ENCODE measurements at places on chromosomes 4 and X.
A peak's percentile ranks its signal among the peaks of the same experiment; 100 is the strongest.

DNA sequence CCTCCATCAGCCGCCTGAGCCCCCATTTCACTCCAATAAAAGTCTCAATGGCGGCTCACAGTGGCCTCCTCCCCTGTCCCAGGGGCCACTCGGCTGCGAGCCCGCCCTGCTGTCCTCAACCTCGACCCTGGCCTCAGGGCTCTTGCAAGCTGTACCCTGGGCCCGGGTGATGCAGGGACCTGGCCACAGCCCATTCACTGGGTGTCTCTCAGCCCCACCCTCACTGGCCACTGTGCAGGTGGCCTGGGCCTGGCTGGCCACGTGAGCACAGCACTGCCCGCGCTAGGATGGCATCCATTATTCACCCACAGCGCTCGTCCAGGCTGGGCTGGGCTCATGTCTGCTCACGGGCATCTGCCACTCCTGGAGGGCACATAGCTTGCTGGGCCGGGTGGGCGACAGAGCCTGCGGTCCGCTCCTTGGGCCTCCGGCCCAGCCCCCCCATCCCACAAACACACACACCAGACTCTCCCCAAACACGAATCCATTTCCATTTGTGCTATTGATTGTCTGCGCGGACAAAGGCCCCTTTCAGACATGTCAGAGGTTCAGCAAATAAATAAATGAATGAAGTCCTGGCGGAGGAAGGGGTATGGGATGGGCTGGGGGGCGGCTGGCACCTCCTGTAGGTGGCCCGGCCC is 16.5 kb upstream of the FGFR3 start:
- DNase-seq: no peak

GRCh38 chrX:49291615-49292337 is 11.7 kb upstream of the GAGE10 start:
- DNase-seq: peak; percentile 77

DNA sequence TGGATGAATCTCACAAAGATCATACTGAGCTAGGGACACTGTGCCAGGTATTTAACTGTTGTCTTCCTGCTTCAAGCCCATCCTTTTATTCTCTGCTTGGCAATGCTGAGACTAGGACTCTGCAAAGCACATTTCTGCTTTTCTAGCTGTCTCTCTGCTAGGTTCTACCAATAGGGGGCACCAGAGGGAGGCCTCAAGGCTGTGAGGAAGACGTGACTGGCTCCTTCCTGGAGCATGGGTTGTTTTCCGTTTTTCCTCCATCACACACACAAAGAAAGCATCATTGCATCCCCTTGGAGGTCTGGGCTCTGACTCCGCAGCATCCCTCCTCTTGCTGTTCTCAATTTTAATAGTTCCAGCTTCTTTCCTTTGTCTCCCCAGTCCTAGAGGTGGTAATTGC is 10.9 kb upstream of the DCTD start:
- DNase-seq: peak; percentile 43

GRCh38 chr4:107130157-107130556 is 94.0 kb upstream of the DKK2 start:
- no peak for DNase-seq

- DNase-seq: no peak
These were observed 44.3 kb upstream of the PAGE4 start for GRCh38 chrX:49784747-49785280.

GRCh38 chr4:87982036-87982435 is 6.5 kb downstream of the SPP1 start:
- no peak for DNase-seq

- DNase-seq: no peak
These were observed 43.8 kb upstream of the SETD7 start for GRCh38 chr4:139599594-139600374.

DNA sequence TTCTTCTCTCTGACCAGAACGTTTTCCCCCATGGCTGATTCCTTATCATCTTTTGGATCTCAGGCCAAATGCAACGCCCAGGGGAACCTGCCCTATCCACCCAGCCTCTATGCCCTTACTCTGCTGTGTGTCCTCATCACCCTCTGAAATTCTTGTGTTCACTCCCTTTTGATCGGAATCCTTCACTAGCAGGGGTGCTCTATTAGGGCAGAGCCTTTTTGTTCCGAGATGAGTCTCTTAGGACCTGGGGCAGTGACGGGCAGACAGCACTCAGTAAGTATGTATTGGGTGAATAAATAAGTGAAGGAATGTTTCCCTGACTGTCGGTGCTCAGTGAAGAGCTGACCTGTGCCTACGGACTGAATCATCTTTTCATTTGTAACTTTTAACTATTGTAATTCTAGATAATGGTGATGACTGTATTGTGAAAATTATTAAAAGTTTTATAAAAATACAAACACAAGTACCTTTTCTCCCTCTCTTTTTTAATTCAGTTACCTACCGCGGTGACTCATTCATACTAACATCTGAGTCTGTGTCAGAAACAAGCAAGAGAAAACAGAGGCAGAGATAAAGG is 4.8 kb upstream of the TENM3 start:
- DNase-seq: no peak

GRCh38 chrX:118468122-118468521 is 27.5 kb upstream of the DOCK11 start:
- DNase-seq: no peak

GRCh38 chr4:101339332-101339731 is 8.0 kb downstream of the PPP3CA start:
- DNase-seq: no peak

DNA sequence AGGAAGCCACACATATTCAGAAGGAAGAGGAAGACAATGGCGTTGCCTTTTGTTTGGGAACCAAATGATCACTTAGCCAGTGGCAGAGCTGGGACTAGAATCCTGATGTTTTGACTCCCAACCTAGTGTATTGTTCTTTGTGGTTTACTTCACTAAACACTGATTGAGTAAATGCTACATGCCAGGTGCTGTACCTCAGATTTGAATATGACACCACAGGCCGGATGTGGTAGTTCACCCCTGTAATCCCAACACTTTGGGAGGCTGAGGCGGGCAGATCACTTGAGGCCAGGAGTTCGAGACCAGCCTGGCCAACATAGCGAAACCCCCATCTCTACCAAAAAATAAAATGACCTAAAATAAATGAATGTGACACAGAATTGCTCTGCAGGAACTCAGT is 8.4 kb downstream of the NDUFA1 start:
- peak; percentile 34 for DNase-seq

- DNase-seq: no peak
These were observed 72.9 kb downstream of the AMMECR1 start for GRCh38 chrX:110245011-110245410.

DNA sequence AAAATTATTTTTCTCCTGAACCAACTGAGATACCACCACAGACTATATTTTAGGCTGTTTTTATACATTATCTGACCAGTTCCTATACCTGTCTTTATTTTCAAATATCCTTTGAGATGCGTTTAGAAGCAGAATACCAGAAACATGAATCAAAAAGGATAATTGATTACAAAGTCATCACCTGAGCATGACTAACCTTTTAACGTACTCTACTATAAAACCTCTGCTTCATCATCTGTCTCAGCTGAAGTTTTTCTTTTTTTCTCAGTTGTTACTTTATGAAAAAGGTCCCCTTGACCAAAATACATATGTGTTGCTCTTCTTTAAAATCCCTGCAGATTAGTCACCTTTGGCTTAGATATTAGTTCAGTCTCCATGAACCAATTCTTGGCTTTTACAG is 109.8 kb downstream of the AMMECR1 start:
- DNase-seq: no peak

- DNase-seq: no peak
These were observed 141.5 kb upstream of the PABPC4L start for GRCh38 chr4:134343081-134343480.

- DNase-seq: no peak
These were observed 17.3 kb upstream of the RBM41 start for GRCh38 chrX:107135965-107136307.

- no peak for DNase-seq
These were observed 4.1 kb upstream of the CSF2RA start for GRCh38 chrX:1264556-1264955.

GRCh38 chr4:174517502-174518445 is 4.5 kb downstream of the HPGD start:
- no peak for DNase-seq

DNA sequence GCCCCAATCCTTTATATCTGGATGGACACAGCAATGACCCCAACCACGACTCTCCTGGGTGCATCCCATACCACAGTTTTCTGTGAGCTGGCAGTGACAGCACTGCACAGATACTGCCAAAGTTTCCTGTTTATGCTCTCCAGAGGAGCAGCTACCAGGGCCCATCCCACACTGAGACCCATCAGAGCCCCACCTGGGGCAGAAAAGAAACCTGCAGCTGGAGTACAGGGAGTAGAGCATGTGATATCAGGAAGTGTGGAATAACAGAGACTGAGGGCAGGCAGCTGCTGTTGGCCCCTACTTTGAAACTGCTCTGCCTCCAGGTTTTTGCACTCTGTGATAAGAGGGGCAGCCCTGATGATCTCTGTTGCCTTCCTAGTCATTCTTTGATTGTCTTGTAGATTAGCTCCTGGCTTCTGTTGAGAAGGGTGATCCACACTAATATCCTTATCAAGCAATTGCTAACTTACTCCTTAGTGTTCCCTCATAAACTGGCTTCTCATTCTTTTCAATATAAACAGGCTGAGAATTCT is 526.3 kb upstream of the TECRL start:
- no peak for DNase-seq

DNA sequence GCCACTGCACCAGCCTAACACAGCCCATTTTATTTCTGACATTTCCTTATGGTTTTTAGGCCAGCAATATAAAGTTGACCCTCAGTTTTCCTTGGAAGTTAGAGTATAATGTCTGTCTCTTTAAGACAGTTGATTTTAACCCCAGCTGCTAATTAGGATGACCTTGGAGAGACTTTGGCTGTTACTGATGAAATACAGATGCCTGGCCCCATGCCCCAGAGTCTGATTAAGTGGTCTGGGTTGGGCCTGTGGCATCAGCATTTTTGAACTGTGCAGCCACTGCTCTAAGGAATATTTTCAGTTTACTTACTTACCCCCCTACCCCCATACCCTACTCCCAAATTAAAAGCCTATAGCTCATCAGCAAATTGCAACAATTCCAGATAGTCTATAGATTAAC is 85.8 kb downstream of the DCLK2 start:
- no peak for DNase-seq

DNA sequence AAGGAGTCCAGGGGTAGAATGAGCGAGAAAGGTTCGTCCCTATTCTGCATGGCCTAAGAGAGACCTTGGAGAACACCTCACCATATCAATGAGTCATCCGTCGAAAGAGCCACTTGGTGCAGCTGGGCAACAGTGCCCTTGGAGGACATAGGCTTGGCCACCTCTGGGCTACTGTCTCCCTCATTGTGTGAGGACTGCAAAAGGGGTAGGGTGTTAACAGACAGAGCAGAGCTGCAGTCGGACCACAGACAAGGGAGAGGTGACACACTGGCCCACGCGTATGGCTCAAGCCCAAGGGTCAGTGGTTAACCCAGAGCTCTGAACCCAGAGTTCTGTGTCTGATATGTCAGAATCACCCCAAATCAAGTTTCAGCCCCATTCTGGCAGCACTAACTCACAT is 118.2 kb upstream of the BMP3 start:
- no peak for DNase-seq

- DNase-seq: peak; percentile 2
These were observed 475.9 kb upstream of the GALNT7 start for GRCh38 chr4:172692701-172693100.

GRCh38 chr4:157287445-157287844 is 66.9 kb downstream of the GRIA2 start:
- DNase-seq: peak; percentile 11

DNA sequence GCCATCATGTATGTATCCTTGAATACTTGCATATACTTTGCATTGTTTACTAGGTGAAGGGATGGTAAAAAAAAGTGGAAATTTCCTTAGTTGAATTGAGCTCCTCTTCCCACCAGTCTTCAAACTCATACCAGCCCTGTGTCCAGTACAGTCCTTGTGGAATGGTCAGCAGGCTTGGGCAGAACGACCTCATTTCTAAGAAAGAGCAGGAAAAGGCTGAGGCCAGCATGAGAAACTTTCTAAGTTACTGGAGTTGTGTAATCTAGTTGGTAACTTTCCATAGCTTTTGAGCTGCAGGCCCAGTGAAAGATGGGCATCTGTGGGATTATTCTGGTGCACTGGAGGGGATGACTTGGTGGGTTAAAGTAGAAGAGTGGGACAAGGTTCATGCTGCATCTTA is 87.6 kb downstream of the DCUN1D4 start:
- DNase-seq: no peak

DNA sequence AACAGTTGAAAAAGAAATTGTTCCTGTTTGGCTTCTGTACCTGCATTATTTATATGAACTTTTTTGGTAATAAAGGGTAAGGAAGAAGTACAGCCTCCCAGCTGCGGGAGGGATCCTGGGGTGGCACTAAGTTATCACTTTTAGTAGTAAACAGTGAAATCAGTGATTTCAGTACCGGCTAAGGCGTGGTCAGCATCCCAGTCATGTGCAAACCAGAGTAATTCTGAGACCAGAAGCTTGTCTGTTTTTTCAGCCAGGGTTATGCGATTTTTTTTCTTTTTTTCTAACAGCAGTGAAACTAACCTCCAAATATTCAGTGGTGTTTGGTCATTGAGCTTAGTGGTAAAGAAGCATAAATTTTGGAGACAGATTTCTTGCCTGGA is 3.3 kb downstream of the EGF start:
- DNase-seq: peak; percentile 46

GRCh38 chr4:107712236-107712635 is 7.8 kb downstream of the PAPSS1 start:
- no peak for DNase-seq

GRCh38 chr4:47043821-47044220 is 12.5 kb downstream of the GABRB1 start:
- DNase-seq: no peak

GRCh38 chr4:62156205-62156604 is 956.1 kb downstream of the ADGRL3 start:
- DNase-seq: no peak

DNA sequence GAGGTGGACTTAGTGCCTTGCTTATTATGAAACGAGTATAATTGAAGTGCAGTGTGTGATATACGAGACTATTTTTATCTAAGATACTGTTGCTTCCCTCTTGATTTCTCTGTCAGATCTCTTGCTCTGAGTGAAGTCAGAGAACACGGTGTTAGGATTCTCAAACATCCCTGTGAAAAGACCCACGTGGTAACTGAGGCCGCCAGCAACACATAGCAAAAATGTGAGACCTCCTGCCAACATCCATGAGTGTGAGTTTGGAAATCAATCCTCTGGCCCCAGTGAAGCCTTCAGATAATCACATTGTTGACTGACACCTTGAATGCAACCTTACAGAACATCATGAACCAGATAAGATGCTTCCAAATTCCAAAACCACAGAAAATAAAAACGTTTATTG is 954.4 kb downstream of the FAT4 start:
- DNase-seq: no peak

Measured in activated CD4-positive, alpha-beta T cell treated with anti-CD3 and anti-CD28 coated beads, Interleukin-10, Interleukin-2, amounts not matched to agents 100 ng/mL and 50 ng/mL, durations not matched to agents 16 hours and 8 hours (primary cell).